ENCODE measurements at places on chromosomes 13 and 19.
A peak's percentile ranks its signal among the peaks of the same experiment; 100 is the strongest.

GRCh38 chr13:52899206-52899605 lies 50.8 kb upstream of the PCDH8 start:
- DNase-seq, result no peak

DNA sequence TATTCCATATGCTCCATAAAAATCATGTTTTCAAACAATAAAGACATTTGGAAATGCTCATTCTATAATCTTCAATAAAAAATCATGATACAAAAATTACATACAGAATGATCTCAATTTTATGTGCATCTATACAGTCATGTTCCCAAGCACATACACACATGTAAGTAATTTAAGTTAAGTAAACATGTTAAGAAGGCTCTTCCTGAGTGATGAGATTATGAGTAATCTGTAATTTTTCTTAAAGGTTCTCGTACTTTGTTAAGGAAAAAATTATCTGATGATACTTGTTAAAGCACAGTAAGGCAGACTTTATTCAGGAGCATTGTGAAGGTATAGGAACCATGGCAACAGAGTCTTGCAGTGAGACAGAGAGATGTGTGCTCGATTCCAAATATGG lies 30.0 kb upstream of the DLEU7 start:
- no peak for DNase-seq

- peak; percentile 75 for DNase-seq
Observed at GRCh38 chr19:2332341-2333026, 4.0 kb downstream of the SPPL2B start.

- DNase-seq, result no peak
Observed at GRCh38 chr13:108325863-108326262, 56.3 kb downstream of the TNFSF13B start.

- DNase-seq, result no peak
Observed at GRCh38 chr19:58040751-58041525, 7.1 kb downstream of the ZSCAN1 start.

- no peak for DNase-seq
Observed at GRCh38 chr19:42032431-42032830, 37.6 kb downstream of the GRIK5 start.

GRCh38 chr13:40665126-40666044 lies 1.1 kb downstream of the FOXO1 start:
- peak; percentile 46 for DNase-seq

- no peak for DNase-seq
Observed at GRCh38 chr13:94198681-94199080, 280.8 kb downstream of the DCT start.

DNA sequence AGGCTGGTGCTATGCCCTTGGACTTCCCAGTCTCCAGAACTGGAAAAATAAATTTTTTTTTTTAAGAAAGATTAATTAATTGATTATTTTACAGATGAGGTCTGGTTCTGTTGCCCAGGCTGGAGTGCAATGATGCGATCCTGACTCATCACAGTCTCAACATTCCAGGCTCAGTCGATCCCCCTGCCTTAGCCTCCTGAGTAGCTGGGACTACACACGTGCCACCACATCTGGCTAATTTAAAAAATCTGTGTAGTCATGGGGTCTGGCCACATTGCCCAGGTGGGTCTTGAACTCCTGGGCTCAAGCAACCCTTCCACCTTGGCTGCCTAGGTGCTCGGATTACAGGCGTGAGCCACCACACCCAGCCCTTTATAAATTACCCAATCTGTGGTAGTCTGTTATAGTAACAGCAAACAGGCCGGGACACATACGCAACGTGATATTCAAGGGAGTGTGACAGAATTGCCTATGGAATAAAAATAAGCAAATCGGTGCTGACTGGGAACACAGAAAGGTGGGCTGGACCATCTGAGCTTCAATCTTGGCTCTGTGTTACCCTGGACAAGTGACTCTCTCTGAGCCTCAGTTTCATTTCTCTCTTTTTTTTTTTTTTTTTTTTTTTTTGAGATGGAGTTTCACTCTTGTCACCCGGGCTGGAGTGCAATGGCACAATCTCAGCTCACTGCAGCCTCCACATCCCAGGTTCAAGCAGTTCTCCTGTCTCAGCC lies 42.8 kb downstream of the PIN1 start:
- no peak for DNase-seq

DNA sequence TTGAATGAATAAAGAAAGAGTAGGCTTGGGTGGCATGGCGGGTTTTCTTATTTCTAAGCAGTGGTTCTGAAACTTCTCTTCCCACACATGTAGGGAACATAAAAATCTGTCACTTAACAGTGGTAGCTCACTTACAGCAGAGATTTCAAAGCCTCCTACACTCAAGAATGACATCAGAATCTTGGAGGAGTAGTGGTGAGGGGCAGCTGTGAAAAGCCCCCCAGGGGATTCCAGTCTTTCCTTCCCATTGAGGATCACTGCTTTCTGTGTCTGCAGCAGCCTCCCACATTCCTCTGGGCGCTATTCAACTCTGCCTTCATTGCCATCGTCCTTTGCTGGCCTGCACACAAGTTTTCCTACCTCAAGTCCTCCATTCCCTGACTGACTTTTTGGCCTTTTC lies 8.6 kb upstream of the NEK5 start:
- no peak for DNase-seq

- no peak for DNase-seq
Observed at GRCh38 chr19:48607359-48607755, 815 bp downstream of the SPACA4 start.

DNA sequence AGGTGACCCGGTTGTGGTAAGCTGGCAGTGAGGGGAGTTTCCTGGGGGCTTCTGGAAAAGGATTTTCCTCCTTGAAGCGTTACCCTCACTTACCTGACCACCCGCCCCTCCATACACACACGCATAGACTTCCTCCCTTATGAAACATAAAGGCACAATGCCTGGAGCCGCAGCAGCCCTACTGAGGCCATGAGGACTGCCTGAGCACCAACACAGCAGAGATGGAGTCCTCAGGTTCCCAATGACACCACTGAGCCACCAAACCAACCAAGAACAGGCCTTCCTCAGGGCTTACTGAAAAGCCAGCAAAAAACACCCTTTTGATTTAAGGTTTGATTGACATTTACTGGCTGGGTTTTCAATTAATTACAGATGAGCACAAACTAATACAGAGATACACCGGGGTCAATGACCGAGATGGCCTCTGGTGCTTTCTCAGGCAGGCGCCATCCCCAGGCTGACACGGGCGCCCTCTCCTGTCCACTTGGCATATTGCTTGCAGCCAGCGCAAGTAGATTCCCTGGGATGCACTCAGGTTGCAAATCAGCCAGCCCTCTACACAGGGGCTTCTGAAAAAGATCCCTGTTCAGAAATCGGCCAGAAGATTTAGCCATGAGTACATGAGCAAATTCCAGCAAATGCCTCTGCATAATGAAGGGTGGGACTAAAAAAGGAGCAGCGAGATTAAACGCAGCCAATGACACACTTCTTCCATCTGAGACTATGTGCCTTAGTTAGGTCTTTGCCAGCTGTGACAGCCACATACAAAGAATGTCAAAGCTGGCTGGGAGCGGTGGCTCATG lies 14.8 kb downstream of the OPA3 start:
- peak; percentile 57 for DNase-seq

DNA sequence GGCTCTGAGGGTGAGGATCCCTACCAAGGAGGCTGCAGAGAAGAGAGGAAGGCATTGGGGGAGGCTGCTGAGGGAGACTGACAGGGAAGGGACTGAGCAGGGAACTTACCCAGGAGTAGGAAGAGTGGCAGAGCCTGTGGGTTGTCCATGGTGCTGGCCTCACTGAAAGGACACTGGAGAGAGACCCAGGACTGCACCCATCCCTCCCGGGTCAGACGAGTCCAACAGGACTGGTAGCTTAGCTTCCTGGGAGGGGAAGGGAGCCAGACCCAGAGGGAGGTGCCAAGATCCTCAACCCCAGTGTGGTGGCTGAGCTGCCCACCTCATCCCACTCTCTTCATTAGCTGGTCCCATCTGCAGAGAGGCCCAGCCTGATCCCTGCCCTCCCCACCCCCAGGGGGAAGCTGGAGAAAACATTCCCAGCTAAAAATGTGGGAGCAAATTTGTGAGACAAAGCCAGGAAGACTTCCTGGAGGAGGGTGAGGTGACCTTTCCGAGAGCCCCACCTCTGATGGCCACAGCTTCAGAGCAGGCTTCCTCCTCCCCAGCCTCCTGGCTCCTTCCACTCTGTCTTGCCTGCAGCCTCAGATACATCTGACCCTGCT lies at the start of gene VSIG10L:
TSS of gene VSIG10L (minus strand) at position 164 of the 605 bp plus-strand sequence. CDS start at position 149, 15 bp downstream.
- no peak for DNase-seq

DNA sequence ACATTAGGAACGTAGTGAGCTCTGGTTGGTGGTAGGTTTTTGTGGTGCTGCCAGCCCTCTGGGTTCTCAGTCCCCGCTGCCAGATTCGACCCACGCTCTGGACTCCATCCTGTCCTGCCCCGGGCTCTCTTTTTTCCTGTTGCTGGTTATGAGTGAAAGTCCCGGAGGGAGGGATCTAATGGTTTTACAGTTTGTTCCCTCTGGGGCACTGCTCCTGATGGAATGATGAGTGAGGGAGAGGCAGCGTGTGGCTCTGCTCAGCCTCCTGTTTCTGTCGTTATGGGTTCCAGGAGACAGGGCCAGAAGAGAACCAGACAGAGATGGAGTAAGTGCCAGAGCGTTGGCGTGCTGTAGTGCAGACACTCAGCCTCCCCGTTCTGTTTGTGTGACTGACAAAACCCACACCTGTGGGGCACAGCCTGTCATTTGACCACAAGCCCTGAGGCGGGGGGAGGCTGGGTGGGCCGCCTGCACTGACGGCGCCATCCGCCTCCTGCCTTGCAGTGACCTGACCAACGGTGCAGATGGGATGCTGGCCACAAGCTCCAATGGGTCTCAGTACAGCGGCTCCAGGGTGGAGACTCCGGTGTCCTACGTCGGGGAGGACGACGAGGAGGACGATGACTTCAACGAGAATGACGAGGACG lies 18.3 kb downstream of the ATP4B start:
- no peak for DNase-seq

GRCh38 chr19:10872546-10873107 lies 1.3 kb downstream of the CARM1 start:
- DNase-seq, result no peak

DNA sequence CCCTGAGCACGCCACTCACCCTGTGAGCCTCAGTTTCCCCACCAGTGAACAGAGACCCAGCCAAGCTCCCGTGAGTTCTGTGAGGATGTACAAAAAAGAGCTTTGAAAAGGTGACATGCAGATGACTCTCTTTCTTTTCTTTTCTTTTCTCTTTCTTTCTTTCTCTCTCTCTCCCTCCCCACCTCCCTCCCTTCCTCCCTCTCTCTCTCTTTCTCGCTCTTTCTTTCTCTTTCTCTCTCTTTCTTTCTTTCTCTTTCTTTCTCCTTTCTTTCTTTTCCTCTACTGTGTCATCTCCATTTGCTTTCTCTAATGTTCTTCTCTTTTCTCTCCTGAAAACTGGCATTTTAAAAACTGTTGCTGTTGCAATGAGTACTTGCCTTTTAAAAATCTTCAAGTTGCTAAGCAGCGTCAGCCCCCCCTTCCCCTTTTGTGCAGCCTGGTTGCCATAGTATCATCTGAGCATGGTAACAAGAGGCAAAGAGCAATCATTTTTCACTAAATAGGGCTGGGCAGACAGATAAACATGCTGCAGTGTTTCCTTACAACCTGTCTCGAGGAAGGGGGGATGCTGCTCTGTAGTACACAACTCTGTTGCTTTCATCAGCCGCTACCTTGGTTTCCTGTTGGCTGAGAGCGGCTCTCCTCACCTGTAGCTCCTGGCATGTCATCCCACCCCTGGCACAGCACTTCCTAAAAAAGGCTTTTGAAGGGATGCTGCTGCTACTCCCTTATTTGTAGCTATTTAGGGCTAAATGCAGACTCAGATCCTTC lies 108.7 kb upstream of the MBNL2 start:
- no peak for DNase-seq

- DNase-seq, result no peak
Observed at GRCh38 chr19:35065574-35065973, 24.1 kb downstream of the HPN start.

DNA sequence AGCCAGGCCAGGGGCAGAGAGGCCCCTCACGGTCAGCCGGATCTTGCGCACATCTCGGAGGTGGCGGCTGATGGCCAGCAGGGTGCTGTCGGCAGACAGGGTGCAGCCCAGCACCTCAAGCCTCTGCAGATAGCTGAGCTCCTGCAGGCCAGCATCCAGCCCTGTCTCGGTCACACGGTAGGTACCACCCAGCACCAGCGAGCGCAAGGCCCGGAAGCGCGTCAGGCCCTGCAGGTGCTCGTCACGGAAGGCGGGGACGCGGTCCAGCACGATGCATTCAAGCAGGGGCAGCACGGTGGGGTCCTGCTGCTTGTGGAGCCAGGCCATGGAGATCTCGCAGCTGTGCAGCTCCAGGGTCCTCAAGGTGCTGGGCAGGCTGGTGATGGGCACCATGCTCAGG lies 7.7 kb downstream of the FBXL12 start:
- DNase-seq, result no peak

- DNase-seq, result no peak
Observed at GRCh38 chr19:42125536-42125935, 6.7 kb downstream of the POU2F2 start.

GRCh38 chr19:46975011-46975924 lies 44.4 kb upstream of the NPAS1 start:
- DNase-seq, result no peak

GRCh38 chr19:42571116-42571515 lies 23.6 kb downstream of the CEACAM8 start:
- no peak for DNase-seq

GRCh38 chr19:40358773-40359172 lies 10.3 kb downstream of the PLD3 start:
- DNase-seq, result no peak

DNA sequence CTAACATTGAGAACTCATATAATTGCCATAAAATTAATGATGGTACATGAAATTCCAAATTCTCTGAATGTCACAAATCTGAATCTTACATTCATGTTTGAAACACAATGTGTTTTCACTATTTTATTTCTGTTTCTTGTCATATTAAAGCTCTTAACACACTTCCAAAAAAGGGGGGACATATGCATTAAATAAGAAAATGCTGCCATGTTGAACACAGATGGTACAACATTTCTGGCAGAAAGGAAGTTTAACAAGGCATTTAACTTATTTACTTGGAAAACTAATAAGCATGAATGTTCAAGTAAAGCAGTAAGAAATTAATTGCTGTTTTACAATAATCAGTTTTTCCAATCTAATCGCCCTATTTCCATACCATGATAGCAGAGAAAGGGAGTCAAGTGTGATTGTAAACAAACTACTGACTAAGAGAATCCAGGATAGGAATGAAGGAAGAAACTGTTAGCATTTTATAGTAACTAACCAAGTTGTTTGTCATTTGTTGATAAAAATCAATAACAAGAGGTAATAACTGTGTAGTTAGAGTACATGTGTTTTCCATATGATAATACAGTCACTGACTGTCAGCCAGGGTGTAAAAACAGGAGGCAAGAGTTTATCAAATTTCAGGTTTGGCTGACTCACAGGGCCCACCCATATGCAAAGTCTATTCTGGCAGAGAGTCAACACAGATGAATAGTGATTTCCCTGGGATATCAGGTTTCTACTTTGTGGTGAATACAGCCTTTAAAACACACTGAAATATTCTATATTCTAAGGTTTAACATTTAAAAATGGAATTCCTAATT lies 5.7 kb upstream of the FOXO1 start:
- no peak for DNase-seq

- DNase-seq, result no peak
Observed at GRCh38 chr13:34076319-34076718, 258.4 kb downstream of the RFC3 start.

GRCh38 chr13:76000131-76000530 lies 364.0 kb downstream of the LMO7 start:
- no peak for DNase-seq

- no peak for DNase-seq
Observed at GRCh38 chr19:39347332-39348164, 5.3 kb downstream of the SAMD4B start.

All from activated CD4-positive, alpha-beta T cell treated with anti-CD3 and anti-CD28 coated beads, Interleukin-2, amount 10 ng/mL, durations not matched to agents 7 days and 5 days (primary cell).